Stimulated activated CD8-positive, alpha-beta memory T cell treated with anti-CD3 and anti-CD28 coated beads, Interleukin-7, amount 100 ng/mL, for 1 hour (primary cell): ENCODE measurements at places on chromosomes 11 and 22.

DNA sequence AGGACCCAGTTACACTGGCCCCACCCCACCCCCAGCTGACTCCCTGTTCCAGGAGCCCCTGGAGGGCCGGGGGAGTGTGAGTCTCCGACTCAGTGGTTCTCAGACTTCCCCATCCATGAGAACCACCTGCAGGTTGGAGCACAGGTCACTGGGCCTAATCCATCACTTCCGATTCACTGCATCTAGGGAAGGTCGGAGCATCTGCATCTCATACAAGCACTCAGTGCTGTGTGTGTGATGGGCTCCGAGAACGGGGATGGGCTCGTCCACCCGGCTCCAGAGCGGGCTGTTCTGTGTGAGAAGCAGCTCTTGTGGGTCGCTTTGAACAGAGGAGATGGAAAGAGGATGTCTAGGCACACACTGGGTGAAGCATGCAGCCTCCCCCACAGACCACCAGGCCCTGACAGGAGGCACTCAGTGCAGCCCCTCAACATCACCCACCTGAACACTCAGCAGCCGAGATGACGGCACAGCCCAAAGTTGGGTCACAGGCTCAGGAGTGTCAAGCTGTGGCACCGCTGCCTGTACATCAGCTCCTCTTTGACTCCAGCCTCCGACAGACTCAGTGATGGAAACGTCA, 541.4 kb downstream of the BRD1 start:
- no peak for DNase-seq

DNA sequence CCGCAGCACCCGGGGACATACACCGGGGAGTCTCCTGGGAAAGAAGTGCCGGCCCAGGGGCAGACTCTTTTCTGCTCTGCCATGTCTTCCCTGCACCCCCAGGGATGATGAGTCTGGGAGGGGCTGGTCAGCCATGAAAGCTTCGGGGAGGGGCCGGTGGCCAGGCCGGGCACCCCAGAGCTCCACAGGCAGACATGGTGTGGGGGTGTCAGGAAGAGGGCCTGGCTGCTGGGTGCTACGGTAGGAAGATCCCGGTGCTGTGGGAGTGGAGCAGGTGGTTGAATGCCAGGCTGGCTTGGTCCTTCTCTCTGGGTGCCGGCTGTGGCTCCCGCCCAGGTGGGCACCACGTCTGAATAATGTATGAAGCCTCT, 17.4 kb downstream of the LSP1 start:
- DNase-seq: no peak

DNA sequence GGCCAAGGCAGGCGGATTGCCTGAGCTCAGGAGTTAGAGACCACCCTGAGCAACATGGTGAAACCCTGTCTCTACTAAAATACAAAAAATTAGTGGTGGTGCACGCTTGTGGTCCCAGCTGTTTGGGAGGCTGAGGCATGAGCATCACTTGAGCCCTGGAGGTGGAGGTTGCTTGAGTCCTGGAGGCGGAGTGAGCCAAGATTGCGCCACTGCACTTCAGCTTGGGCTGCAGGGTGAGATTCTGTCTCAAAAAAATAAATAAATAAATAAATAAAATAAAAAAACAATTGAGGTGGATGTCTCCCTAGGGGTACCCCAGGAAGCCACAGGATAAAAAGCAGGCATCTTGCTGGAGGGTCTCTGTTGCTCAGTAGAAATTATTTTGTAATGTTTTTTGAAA, 14.1 kb downstream of the PTPRJ start:
- DNase-seq: no peak

DNA sequence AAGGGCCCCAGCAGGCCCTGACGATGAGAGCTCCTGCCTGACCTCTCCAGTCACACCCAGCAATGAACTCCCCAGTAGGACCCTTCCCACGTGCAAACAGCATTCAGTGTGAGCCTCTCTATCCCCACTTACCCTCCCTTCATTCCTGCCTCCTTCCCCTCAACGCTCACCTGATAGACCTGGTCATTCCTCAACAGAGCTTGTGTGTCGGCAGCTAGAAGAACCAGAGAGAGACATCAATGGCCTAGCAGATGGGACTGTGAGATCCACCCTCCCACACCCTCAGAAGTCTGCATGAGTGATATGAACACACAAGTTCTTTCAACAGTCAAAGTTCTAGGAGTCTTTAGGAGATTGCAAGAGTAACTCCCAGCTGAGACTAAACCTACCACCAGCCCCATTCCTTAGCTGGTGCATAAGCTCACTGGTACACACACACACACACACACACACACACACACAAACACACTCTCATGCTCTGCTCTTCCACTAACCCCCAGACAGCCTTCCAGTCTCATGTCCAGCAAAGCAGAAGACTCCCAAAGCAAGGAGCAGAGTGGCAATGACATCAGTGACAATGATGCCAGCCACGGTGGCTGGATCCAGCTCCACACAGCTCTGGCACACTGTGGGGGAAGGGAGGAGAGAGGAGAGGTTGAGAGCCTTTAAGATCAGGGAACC, 3.1 kb downstream of the CD3D start:
- DNase-seq: no peak

DNA sequence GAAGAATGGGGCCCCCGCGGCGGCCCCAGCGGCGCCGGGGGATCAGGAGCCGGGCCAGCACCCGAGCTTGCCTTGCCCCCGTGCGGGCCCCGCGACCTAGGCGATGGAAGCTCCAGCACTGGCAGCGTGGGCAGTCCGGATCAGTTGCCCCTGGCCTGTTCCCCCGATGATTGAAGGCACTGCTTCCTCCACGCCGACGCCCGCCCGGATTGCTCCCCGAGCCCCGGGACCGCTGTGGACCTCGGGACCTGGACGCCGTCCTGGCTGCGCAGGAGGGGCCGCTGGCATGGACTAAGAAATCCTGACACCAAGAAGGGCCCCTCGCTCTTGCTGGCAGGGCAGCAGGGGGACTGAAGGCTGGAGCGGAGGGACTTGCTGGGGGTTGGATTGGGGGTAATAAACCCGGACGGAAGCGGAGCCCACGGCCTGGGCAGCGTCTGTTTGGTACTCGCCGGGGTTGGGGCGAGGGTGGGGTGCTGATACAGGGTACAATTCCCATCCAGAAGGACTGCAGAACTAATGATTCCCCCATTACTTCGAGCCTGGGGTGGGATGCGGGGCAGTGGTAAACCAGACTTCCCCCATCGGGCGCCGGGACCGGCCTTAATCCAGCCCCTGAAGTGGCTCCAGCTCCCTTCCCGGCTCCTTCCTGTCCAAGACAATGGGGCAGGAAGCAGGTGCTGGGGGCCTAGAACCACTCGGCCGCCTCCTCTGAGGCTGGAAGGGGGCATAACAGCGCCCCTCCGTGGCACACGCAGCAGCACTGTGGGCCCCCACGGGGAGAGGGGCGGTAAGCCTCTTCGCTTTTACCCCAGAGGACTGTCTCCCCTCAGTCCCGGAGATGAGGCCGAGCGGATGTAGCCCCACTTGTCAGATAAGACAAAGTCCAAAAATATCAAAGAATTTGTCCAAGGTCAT, 1.0 kb downstream of the CCDC85B start:
- DNase-seq: no peak
